GM20000 (cell line): ENCODE measurements at places on chromosomes 16 and 17.

- DNase-seq: no peak
Observed at GRCh38 chr17:82204831-82205719, 7.6 kb downstream of the CCDC57 start.

DNA sequence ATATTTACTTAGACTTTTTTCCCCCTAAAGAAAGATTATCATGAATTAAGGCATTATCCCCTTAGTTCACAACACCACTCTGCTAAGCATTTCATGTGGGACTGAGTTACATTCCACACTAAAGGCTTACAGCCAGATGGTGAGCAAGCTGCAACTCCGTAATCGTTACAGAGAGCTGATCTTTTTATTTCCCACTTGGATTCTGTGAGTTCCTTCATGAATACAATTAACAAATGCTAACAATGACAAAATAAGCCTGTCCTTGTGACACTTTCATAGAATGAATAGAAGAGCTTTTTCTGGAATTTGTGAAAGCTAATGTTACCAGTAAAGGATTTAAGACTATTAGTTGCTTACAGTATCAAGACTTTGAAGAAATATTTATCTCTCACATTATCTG, 8.7 kb downstream of the OGFOD1 start:
- no peak for DNase-seq

DNA sequence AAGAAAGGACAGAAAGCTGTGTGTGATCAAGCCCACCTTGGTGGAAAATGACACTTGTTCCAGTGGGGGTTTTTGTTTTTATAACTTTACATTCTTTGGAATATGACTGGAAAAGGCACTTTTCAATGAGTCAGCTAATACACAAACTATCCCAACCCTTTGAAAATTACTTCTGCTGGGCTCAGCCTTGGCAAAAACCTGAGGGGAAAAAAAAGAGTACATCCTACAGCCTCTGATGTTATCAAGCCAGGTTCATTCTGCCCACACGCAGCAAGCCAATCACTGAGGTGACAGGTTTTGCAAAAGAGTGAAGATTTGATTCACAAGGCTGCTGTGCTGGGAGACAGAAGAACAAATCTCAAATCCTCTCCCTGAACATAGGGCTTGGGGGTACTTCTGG, 484.5 kb upstream of the ERCC4 start:
- no peak for DNase-seq

DNA sequence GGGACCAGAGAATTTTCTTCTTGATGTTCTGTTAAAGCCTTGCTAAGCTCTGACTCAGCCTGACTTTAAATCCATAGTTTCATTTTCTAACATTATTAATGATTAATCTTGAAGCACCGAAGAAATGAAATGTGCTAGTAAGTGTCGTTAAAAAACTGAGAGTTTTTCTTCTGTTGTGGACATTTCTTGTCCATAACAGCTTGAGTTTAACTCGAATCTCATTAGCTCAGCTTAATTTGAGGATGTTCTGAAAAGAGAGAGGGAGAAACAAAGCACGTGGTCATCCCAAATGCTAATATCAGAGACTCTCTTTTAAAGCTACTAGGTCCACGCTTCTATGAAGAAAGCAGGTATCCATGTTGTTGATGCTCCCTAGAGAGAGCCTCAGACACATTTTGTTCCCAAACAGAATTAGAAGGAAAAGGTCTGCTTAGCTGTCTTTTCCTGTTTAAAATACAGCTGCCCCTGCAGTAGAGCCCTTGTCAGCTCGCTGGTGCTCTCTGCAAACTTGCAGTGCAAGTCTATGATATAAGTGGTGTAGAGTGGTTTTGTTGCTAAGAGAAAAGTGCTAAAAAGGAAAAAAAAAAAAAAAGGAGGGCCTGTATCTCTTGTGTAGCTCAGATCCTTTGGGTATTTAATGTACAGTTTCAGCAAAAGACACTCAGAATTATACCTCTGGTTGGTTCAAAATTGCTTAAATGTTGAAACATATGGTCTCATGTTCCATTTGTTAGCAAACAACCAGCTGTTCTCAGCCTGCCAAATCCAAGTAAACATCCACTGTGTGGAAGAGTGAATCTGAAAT, 191.1 kb upstream of the TBX2 start:
- no peak for DNase-seq

GRCh38 chr17:65633146-65633881, 71.9 kb upstream of the AXIN2 start:
- DNase-seq: no peak

DNA sequence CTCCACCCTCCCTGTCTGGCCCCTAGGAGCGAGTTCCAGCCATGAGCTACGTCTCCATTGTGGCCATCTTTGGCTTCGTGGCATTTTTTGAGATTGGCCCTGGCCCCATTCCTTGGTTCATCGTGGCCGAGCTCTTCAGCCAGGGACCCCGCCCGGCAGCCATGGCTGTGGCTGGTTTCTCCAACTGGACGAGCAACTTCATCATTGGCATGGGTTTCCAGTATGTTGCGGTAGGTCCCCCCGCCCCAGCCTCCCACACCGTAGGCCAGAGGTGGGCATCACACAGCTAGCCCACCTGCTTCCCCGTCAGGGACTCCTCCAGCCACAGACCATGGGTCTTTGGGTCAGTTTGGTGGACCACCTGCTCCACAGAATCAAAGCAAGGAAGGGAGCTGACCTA, 4.2 kb downstream of the SLC2A4 start:
- DNase-seq: no peak

DNA sequence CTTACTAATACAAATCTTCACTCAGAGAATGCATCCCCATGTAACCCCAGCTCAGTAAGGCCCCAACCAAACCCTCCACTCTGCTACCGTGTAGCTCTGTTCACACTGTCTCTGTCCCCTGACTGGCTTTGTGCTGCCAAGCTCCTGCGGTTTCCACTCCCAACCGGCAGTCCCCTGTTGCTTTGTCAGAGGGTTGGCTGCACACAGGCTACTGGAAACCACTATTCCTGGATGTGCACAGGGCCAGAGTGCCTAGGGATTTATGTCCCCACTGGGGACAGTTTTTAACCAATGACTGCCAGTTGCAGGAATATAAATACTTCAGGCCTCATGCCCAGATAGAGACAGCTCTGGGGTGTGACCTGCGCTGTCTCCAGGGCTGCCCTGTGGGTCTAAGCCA, 157.1 kb upstream of the C16orf82 start:
- no peak for DNase-seq

- no peak for DNase-seq
Observed at GRCh38 chr16:79767421-79768275, 167.1 kb upstream of the MAF start.

GRCh38 chr16:19488213-19488640, 33.7 kb downstream of the GDE1 start:
- no peak for DNase-seq

DNA sequence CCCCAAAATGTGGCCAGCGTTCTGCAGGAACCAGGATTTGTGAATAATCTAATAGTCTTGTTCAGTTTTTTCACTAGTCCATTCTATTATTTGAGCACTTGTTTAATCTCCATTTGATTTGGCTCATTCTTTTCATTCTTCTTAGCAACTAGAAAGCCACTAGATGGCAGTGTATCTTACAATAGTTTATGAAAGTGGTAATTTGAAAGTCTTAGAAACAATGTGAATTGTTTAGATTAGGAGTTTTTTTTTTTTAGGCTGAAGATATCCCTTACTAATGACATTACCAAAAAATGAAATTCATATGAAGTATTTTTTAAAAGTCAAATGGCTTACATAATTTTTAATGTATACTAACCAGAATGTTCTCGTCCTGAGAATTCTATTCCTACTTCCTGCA, 6.7 kb downstream of the ERI2 start:
- no peak for DNase-seq

DNA sequence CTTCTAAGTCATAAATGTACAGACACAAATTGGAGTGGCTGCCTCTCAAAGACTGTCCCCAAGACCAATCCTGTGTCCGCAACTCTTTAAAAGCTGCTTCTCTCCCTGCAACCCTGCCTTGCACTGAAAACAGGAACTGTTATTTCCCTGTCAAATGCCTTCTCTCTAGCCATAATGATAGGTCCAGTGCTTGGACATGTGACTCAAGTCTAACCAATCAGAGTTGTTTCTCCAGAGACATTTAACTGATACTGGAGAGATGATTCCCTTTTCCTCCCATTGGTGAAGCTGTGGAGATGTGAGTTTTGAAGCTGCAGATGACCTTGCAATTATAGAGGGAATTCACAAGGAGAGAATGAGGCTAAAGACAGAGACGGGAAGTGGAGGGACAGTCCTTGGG, 253.3 kb upstream of the CDH5 start:
- no peak for DNase-seq
